ENCODE measurements at places on chromosomes 13 and 19.

GRCh38 chr13:42478531-42479156 lies 95.3 kb upstream of the TNFSF11 start:
- peak; percentile 39 for DNase-seq

DNA sequence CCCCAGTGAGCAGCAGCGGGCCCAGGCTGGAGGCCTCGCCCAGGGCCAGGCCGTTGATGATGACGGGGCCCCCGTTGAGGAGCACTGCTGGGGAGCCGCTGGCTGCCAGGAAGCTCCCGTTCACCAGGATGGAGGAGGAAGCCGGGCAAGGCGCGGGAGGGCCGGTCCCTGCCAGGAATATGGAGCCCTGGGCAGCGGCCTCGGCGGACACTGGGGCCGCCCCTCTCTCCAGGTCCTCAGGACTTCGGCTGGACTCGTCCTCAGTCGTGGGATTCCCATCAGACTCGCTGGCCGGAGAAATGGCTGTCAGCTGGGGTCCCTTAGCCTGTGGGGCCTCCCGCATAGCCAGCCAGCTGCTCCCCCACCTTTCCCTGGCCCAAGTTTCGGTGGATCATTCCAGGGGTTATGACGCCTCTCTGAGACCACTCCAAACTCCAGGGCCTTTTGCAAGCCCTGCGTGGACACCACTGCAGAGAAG lies 2.1 kb downstream of the SIX5 start:
- no peak for DNase-seq

- DNase-seq, result no peak
Observed at GRCh38 chr13:29497137-29497654, 98.3 kb downstream of the SLC7A1 start.

DNA sequence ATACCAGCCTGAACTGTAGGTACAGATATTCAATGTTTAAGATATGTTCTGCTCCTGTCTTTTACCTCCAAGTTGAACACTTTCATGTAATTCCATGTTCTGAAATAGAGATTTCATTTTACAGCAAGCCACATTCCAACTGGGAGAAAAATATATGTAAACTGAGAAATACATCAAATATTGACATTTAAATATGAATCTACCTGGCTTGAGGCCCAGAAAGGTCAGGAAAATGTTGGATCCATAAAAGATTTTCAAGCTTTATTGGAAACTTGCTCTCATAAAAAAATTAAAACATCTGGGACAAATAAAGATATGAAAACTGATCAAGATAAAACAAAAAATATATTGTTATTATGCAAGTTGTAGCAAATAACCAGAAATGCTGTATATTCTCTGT lies 1078.7 kb upstream of the ATXN8OS start:
- DNase-seq, result no peak

DNA sequence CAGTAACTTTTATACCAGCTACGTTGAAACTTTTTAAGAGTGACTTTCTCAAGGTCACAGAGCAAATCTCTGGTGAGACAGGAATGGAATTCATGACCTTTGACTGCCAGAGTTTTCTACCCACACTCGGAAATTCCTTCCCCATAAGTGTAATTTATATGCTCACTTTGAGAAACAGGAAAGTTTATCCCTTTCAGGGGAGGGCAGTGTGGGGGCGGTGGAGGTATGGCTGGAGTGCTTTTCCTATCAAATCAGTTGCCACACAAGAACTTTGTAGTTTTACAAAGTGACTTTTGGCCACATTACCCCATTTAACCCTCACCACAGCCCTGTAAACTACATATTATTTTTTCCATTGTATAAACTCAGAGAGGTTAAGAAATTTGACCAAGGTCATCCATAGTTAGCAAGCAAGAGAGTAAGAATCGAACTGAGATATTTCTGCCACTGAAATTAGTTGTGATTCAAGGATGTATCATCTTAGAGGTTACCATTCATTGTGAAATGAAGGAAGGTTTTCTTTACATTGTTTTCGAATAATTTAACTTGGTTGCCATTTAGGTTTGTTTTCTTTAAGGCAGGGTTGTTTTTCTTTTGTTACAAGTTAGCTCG lies 5.9 kb downstream of the KLF12 start:
- no peak for DNase-seq

GRCh38 chr13:64680739-64681138 lies 2549.4 kb downstream of the PCDH9 start:
- no peak for DNase-seq

DNA sequence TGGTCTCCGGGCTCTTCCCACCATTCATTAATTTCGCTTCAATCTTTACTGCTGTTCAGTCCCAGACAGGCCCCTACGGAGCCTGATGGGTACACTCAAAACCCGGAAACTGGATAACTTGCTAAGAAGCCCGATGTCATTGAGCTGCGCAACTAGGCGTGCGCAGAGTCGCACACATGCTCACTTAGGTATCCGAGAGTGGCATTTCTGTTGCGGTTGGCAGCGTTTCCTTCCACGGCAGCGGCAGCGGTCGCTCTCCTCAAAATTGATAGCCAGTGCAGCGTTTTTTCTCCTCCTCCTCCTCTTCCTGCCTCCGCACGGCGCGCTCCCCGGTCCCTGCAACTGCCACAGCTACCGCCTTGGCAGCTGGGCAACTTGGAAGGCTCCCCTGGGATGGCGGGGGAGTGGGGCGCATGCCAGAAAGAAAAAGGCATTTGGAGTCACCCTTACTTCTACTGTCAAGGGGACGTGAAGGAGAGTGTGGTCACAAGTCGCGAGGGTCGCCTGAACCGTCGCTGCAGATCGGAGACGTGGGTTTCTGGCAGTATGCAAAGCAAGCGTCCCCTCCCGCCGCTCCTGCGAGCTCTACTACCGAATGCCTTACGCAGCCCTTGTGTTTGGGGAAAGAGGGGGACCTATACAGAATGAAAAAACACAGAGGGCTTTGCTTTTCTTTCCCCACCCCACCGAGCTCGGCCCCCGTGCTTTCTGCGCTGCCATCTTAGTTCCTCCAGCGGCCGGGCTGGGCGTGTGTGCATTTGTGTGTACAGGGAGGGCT lies 2.4 kb upstream of the MYCBP2 start:
- DNase-seq, result peak; percentile 100

- DNase-seq, result peak; percentile 30
Observed at GRCh38 chr19:44582581-44583265, 30.6 kb upstream of the IGSF23 start.

GRCh38 chr13:78993792-78994191 lies 334.8 kb upstream of the OBI1 start:
- DNase-seq, result no peak

GRCh38 chr19:41480336-41480735 lies 37.4 kb downstream of the ERICH4 start:
- no peak for DNase-seq

DNA sequence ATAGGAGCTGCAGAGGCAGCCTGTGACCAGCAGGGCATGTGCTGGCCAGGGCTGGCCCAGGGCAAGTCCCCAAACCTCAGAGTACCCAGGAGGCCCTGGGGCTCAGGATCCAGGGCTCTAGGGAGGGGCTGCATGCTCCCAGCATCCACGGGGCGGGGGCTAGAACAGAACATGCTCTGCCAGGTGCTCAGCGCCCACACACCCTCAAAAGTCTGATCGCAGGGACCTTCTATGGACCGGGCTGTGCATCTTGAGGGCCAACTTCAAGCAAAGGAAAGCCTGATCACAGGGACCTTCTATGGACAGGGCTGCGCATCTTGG lies 33.5 kb downstream of the ELL start:
- DNase-seq, result no peak

GRCh38 chr13:37369616-37370015 lies 229.0 kb downstream of the POSTN start:
- no peak for DNase-seq

DNA sequence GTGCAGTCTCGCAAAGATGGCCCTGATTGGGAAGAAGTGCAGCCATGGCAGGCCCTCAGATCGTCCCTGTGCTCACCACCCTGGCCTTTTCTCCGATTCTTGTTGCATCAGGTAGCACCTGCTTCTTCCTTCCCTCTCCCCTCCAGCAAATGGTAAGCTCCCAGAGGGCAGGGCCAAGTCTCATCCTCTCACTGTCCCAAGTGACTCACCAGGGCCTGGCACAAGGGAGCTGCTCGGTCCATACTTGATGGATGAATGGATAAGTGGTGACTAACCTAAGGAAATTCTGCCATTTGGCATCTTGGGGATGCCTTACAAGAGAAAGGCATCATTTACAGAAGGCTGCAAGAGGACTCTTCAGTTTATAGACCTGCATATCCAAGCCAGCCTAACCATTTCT lies 84.9 kb downstream of the ZIC5 start:
- no peak for DNase-seq

DNA sequence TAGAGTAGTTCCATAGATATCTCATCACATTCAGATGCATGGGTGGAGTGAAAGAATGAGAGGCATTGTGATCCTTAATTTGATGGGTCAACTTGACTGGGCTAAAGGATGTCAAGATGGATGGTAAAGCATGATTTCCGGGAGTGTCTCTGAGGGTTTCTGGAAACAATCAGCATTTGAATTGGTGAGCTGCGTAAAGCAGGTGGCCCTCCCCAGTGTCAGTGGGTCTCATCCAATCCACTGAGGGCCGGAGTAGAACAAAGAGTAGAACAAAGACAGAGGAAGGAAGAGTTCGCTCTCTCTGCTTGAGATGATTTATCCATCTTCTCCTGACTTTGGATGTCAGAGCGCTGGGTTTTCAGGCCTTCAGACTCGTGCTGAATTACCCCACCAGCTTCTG lies 43.1 kb downstream of the SERP2 start:
- DNase-seq, result no peak

GRCh38 chr13:49256841-49257240 lies 9.1 kb downstream of the CDADC1 start:
- DNase-seq, result no peak

DNA sequence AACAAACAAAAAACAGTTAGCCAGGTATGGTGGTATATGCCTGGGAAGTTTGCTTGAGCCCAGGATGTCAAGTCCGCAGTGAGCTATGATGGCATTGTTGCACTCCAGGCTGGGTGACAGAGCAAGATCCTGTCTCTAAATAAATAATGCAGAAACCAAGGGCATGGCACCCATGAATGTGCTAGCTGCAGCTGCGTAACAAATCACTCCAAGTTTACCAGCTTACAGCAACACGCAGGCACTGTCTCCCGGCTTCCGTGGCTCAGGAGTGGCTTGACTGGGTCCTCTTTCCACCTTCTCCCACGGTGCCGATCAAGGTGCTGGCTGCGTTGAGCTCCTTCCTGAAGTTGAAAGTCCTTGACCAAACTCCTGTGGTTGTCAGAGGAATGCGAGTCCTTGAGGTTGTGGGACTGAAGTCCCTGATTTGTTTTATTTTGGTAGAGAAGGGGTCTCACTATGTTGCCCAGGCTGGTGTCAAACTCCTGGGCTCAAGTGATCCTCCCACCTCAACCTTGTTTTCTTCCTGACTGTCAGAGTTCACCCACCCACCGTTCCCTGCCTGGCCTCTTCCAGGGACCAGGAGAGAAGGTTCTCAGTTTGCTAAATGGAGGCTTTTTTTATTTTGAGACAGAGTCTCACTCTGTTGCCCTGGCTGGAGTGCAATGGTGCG lies 13.2 kb upstream of the ONECUT3 start:
- DNase-seq, result no peak

GRCh38 chr19:34131100-34131499 lies 41.2 kb upstream of the LSM14A start:
- DNase-seq, result no peak

- no peak for DNase-seq
Observed at GRCh38 chr19:49643466-49643865, 1.5 kb downstream of the SCAF1 start.

- peak; percentile 55 for DNase-seq
Observed at GRCh38 chr13:97976610-97977521, 23.4 kb downstream of the IPO5 start.

- DNase-seq, result no peak
Observed at GRCh38 chr19:29093553-29093908, 119.4 kb downstream of the UQCRFS1 start.

GRCh38 chr13:58999851-59000250 lies 1163.9 kb downstream of the DIAPH3 start:
- no peak for DNase-seq

DNA sequence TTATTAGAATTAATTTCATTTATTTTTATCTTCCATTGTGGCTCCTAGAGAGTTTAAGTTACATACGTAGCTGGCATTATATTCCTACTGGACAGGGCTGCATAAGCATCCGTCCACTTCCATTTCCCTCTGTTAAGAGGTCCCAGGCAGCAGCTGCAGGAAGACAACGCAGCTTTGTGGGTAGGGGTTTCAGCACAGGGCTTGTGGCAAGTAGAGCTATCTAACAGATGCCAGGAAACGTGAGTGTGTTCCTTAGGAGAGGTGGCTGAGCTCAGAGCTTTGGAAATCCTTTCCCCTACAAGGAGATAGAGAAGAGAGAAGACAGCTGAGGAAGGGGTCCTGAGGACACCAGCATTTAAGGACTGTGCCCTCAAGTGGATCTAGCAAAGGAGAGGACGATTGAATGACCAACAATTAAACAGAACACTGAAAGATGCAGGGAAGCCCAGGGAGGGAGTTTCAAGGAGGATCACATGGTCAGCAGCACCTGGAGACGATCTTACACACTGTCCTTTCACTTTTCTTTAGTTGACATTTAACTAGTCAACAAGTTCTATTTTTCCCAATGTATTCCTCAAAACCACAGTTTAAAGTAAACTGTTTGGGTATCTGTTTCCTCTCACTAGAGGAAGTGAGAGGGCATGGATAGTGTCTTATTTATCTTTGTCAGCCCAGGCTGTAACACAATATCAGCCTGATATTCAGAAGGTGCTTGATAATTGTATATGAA lies 2.3 kb upstream of the N4BP2L1 start:
- no peak for DNase-seq

GRCh38 chr19:7258840-7259395 lies 35.3 kb downstream of the INSR start:
- DNase-seq, result no peak

GRCh38 chr19:50239921-50240590 lies 36.6 kb downstream of the MYH14 start:
- no peak for DNase-seq

- DNase-seq, result no peak
Observed at GRCh38 chr19:38644719-38645118, 2.7 kb upstream of the ACTN4 start.

- peak; percentile 41 for DNase-seq
Observed at GRCh38 chr19:3606690-3607289, at the start of gene TBXA2R. Gene TBXA2R (minus strand): TSS chr19:3606875. CDS start chr19:3600634, 6,241 bp downstream.
